ENCODE measurements at places on chromosomes 16 and 17.
A peak's percentile ranks its signal among the peaks of the same experiment; 100 is the strongest.

DNA sequence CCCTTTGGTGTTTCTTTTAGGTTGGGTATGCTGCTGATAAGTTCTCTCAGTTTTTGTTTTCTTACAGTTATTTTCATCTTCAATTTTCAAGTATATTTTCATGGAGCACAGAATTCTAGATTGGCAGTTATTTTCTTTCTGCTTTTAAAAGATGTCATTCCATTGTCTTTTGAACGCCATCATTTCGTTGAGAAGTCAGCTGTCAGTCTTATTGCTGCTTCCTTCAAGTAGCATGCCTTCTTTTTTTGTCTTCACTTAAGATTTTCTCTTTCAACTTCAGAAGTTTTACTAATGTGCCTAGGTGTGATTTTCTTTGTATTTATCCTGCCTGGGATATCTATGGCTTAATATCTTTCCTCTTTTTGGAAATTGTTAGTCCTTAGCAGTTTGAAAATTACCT, 262.2 kb upstream of the PMFBP1 start:
- DNase-seq: no peak

GRCh38 chr16:17098685-17099084, 372.1 kb downstream of the XYLT1 start:
- no peak for DNase-seq

DNA sequence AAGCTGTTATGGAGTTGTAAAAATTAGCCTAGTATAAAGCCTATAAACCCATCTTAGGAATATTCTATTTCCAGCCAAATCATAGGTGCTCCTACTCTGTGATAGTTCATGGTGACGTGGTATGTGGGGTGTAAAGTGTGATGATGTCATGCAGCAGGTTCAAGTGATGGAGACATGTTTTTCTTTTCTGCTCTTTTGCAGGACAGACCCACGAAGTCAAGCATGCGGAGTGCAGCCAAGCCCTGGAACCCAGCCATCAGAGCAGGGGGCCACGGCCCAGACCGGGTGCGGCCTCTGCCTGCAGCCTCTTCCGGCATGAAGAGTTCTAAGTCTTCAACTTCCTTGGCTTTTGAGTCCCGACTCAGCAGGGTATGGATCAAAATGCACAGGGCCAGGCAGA, 87.3 kb downstream of the SPECC1 start:
- no peak for DNase-seq

DNA sequence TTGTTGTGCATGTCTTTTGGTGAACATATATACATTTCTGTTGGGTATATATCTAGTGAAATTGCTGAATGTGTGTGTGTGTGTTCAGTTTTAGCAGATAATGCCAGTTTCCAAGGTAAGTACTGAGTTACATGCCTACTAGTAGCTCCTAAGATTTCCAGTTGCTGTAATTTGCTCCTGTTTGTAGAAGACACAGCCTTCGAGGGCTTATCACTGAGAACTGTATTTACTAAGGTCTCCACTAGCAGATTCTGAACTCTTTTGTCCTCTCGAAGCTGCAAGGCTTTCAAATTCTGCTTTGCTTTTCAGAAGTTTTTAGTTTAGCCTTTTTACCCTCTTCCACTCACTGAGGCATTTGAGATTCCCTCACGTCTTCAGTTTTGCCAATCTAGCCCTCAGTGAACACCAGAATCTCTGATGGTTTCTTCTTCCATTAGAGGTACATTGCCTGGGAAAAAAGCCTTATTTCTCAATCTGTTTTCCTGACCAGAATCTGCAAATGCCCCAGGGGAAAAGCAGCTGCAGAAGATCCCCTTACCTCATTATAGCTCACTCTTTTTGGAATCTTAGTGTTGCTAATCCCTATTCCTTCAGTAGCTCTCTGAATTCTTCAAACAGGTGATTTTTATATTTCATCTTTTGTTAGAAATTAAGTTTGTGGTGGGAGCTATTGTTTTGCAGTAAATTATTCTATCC, 52.9 kb downstream of the NF1 start:
- no peak for DNase-seq

GRCh38 chr16:56871172-56871593, 6.2 kb downstream of the SLC12A3 start:
- no peak for DNase-seq

GRCh38 chr16:87854053-87854906, 15.0 kb downstream of the SLC7A5 start:
- DNase-seq: no peak

- no peak for DNase-seq
Measured at GRCh38 chr16:58883131-58883530, 149.0 kb upstream of the GOT2 start.

GRCh38 chr17:48003417-48004151, 32.7 kb downstream of the CDK5RAP3 start:
- peak; percentile 97 for DNase-seq

DNA sequence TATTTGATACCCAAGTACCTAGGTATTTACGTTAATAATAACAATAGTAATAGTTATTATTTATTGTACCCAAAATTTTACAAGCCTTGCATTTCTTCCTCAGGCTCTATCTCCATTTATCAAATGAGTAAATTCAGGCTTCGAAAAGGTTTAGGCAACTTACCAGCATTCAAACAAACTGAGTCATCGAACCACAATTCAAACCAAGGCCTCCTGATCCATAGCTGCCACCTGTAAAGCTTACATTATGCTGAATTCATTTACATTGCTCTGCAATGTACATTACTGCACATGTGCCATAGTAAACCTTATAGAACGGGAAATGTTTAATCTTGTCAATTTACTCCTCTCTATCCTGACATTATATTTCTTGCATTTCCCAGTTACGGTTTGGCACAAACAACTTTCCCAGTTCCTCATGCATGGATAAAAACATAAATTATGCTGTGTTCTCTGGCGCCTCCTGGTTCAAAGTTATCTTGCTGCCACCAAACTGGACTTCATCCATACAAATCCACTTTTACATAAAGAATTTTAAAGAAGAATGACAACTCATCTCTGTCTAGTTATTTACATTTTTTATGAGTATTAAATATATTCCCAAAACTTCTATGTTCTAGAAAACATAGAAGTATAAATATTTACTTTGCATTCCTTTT, 360.6 kb upstream of the SOX9 start:
- no peak for DNase-seq

DNA sequence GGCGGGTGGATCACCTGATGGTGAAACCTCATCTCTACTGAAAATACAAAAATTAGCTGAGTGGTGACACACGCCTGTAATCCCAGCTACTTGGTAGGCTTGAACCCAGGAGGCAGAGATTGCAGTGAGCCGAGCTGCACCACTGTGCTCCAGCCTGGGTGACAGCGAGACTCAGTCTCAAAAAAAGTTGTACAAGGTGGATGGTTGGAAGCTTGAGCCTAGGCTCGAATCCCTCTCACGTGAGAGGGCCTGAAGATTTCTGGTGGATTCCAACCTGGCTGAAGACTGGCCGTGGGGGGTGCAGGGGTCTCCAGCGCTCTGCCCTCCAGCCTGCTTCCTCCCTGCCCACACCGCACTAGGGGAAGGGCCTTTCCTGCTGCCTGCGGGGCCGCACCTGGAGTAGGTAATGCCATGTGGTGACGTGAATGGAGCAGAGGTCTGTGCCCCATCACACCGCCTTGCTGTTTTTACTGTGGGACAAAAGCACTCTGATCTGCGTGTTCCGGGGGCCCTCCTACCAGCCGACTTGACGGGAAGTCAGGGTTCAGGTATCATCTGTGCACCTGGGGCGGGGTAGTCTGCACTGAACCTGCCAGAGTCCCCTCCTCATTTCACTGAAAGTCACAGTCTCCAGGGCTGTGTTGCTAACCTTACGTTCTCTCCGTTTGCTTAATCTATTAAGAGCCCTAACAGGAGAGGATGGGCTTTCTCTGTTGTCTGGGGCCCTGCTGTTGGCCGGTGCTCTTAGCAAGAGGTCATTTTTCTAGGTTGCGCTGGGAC, 4.2 kb downstream of the RPL13 start:
- DNase-seq: no peak

DNA sequence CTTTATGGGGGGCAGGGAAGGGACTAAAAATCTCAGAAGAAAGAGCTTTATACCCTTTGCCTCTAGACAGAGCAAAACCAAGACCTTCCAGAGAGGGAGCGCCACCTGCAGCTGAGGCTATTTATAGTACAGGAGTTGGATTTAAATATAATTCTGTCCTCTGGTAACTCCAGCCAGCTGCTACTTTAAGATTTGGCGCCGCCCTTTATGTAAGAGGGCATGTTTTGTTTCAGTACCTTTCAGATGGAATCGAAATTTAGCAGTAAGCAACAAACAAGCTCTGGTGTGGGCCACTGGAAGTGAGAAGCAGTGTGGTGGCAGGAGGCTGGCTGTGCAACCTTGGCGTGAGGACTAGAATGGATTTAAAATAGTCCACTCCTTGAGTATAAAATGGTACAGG, 5.2 kb upstream of the GUCY2D start:
- peak; percentile 59 for DNase-seq

GRCh38 chr16:15972046-15972868, 22.8 kb downstream of the ABCC1 start:
- no peak for DNase-seq

DNA sequence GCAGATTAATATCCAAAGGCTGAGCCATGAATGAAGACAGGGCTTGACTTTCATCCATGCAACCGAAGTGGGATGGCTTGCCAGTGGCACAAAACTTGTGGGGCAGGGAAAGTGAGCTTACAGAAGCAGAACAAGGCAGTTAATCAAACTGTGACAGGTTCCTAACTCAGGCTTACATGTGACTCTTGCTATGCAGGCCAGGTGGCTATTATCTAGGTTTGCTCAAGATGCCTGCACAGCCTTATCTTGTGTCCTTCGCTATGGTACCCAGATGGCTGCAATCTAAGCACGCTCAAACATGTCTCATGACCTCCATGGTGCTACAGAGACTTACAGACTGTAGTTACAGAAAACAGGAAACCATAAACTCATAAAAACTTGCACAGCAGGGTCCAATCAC, 8.6 kb upstream of the DNAH9 start:
- no peak for DNase-seq

DNA sequence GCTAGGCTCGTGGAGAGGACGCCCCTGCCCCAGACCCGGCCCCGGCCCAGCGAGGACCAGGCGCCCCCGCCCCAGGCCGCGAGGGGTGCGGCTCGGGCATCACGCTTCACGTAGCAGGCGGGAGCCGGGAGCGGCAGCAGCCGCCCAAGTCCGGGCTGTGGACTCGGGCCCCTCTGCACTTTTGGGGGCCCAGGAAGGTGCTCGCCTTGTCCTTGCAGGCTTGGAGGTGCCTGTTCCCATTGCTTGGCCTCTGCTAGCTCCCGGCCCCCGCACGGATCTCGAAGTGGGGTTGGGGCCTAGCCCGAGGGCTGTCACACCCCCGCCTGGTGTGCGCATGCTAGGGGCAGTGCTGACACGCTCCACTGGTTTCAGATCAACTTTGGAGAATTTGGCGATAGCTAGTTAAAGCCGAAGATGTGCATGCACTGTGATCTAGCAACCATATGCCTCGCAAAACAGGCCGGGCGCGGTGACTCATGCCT, 55.7 kb downstream of the WSB1 start:
- no peak for DNase-seq

DNA sequence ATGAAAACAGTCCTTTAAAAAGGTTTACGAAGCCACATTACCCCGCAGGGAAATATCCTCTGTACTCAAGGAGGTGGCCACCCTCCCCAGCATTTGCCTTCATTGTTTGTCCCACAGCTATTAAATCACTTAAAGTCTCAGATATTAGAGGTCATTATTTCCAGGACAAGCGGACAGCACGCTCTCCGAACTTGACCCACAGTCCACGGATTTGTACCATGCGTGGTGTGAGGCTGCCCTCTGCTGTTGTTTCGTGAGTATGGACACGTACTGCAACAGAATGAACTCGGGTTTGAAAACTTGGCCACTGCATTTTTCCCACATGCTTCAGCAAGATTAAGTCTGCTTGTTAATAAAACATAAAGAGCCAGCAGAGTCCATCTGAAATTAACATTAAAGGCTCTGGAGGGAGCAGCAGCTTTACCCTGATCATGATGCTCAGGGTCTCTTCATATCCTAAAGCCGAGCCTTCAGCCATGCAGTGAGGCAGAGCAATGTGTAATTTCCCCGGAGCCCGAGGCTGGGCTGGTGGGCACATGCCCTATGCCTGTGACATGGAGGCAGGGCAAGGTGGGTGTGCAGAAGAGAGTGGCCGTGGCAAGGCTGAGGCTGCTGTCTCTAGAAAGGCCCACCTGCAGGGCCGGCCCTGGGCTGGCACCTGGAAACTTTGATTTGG, 19.7 kb downstream of the MEAK7 start:
- no peak for DNase-seq

DNA sequence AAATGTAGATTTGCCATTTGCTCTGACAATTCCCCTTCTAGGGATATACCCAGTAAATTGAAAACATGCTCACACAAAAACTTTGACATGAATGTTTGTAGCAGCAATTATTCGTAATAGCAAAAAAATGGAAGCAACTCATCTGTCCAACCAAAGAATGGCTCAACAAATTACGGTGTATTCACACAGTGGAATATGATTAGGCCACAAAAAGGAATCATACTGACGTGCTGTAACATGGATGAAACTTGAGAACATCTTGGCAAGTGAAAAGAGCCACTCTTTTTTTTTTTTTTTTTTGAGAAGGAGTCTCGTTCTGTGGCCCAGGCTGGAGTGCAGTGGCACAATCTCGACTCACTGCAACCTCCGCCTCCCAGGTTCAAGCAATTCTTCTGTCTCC, 24.1 kb upstream of the SPNS3 start:
- no peak for DNase-seq

- DNase-seq: no peak
Measured at GRCh38 chr16:77925531-77925930, 96.8 kb upstream of the CLEC3A start.

DNA sequence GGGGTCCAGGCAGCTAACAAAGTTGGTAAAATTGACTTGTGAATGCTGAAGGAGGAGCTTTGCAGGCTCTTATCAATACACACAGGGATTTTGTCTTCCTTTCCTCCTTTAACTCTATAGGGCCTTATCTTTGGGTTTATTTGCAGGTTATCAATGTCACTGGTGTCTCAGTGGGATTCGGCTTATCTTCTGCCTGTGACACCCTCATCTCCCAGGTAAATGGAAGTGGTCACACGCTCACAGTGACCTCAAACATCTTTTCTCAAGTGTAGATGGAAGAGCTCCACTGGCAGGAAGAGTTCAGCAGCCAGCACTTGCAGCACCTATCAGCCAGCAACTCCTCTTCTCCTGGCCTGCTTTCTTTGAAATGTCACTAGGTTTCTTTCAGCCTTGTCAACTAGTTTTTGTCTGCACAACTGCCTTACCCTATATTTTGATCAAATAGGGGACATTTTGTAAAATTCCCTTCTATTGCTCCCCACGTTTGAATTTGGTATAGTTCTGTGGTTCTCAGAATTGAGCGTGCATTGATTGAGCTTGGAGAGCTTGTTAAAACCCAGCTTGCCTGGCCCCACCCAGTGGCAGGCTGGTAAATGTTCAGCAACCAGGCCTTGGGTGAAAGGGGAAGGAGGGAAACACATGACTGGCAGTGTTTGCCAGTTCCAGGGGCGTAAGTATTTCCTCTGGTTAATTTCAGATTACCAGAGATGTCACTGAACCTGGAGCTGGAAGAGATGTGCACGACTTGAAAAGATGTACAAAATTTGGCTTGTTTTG, 12.8 kb downstream of the SLC47A1 start:
- no peak for DNase-seq
